ENCODE measurements at places on chromosomes 13 and 19.

- peak; percentile 42 for DNase-seq
Measured at GRCh38 chr19:49106648-49107135, 7.5 kb upstream of the LIN7B start.

- no peak for DNase-seq
Measured at GRCh38 chr19:1471515-1472160, 7.4 kb downstream of the C19orf25 start.

DNA sequence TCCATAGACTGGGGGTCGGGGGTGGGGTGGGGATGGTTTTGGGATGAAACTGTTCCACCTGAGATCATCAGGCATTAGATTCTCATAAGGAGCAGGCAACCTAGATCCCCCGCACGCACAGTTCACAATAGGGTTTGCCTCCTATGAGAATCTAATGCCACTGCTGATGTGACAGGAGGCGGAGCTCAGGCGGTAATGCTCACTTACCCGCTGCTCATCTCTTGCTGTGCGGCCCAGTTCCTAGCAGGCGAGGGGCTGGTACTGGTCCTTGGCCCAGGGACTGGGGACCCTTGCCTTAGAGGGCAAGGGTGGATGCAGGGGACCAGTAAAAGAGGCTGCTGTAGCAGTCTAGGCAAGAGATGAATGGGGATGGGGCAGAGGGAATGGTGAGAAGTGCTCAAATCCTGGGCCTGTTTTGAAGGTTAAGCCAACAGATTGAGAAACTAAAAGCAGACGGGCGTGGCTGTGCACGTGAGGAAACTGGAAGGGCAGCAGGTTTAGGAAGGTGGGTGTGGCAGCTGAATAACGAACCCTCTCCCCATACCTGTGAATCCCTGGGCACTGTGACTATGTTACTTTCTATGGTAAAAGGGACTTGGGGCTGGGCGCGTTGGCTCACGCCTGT, 1.5 kb upstream of the ERICH4 start:
- no peak for DNase-seq

- DNase-seq, result peak; percentile 80
Measured at GRCh38 chr13:32205431-32206096, 109.6 kb downstream of the ZAR1L start.

DNA sequence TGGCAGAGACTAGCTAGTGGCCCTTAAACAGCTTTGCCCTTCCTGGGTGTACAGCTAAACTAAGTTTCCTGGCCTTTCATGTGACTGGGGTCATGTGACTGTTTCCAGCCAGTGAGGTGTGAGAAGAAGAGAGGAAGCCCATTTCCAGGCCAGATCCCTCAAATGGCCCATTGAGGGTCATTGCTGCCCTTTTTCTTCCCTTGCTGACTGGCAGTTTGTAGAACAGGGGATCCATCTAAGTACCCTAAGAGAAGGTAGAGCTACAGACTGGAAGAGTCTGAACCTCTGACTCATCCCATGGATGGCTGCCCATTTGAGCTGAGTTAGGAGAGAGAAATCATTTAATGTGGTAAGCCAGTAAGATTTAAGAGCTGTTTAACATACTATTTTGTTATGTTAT, 2.8 kb downstream of the SWSAP1 start:
- peak; percentile 70 for DNase-seq
